Stimulated activated CD4-positive, alpha-beta T cell treated with anti-CD3 and anti-CD28 coated beads, Interleukin-1b, Interleukin-23, amount 100 ng/mL, for 48 hours (primary cell): ENCODE measurements at places on chromosomes 6 and 20.

DNA sequence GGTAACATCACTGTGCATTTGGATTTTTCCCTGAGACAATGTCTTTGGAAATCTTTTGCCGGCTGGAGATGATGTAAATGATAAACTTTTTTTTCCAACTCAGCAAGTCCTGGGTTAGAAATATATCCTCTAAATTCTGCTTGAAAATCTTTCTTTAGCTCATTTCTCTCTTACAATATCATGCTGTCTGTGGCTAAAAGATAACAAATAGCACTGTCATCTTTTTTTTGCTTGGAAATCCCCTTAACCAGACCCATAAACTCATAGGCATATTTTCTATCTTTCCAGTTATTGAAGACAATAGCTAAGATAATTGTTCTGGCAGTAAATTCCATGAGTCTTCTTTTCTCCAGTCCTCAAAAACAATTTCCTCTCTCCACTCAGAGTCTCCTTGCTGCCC is 481.5 kb downstream of the NKAIN2 start:
- no peak for DNase-seq

- DNase-seq, result no peak
Observed at GRCh38 chr20:63877755-63878470, 12.8 kb downstream of the TPD52L2 start.

GRCh38 chr20:58028123-58028522 is 200.3 kb downstream of the ANKRD60 start:
- no peak for DNase-seq

DNA sequence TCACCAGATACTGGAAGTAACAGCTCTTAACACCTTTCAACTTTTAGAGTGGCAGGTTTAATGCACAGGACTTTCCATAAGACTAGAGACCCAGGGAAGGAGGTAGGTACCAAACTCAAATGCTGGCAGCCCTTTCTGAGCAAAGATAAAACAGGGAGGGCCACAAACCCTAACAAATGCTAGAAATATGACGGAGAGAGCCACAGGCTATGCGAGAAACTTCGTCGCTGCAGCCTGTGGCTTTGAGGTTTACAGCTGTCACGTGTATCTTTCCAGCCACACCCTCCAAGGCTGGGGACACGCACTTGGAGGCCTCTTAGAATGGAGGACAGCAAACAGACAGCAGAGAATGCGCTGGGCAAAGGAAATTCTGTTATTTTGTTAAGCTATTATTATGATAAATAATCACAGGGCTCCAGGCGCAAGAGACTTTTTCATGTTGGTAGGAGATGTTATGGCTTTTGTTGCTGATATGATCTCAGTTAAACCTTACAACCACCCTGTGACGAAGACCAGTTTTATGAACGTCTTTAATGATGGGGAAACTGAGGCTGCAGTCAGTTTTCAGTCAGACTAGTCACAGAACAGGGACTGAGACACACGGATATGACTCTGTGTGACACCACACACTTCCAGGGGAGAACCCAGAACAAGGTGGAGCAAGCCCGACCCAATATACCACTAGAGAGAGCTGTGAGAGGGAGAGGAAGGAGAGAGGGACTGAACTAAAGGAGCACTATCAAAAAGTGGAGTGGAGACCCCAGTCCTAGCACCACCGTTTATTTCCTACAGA is 2.0 kb downstream of the TRAM2 start:
- peak; percentile 63 for DNase-seq

DNA sequence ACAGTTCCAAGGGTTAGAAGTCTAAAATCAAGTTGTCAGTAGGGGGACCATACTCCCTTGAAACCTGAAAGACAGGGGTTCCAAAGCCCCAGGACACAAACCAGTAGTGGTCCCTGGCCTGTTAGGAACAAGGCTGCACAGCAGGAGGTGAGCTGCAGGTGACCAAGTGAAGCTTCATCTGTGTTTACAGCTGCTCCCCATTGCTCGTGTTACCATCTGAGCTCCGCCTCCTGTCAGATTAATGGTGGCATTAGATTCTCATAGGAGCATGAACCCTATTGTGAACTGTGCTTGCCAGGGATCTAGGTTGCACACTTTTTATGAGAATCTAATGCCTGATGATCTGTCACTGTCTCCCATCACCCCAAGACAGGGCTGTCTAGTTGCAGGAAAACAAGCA is 25.3 kb upstream of the SIM1 start:
- no peak for DNase-seq

DNA sequence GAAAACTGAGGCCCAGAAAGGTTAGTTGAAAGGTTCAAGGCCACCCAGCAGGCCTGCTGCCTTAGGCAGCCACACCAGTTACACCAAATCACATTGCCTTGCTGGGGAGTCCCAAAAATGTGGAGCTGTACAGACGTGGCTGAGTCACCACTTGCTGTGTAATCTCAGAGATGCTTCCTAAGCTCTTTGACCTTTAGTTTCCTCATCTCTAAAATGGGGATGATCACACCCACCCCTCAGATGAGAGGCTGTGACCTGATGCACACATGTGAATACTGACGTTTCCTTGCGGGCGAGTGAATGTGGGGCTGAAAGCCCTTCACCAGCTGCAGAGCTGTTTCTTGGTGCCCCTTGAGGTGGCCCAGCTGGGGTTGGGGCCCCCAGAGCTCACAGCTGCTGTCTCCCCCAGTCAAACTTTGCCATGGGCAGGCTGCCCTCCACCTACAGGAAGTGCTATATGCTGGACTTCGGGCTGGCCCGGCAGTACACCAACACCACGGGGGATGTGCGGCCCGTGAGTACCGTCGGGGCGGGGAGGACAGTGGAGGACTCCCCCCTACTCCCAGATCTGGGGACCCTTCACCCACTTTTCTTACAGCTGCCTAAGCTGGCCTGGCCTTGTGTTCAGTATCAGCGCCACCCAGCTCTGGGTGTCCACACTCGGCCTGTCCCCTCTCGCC is 11.0 kb downstream of the TTBK1 start:
- peak; percentile 41 for DNase-seq

DNA sequence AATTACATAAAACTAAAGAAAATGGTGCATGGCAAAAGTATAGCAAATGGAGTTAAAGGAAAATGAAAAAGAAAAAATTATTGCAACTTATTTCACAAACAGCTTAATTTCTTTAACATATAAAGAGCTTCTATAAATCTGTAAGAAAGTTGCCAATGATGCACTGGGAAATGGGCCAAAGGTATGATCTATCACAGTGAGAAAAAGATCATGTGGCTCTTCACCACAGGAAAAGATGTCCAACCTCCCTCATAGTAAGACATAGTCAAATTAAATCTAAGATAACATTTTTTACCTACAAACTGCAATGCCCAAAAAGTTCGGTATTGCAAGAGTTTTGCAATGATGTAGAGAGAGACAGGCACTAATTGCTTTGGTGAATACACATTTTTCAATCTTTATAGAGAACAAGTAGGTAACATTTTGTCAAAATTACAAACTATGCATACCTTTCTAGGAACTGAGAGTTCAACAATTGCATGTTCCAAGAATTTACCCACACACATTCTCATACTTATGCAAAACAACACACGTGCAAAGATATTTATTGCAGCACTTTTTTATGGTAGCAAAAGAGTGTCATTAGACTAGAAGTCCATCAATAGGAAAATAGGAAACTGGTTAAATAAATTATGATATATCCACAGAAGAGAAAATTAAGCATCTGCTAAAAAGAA is 372.6 kb downstream of the QKI start:
- DNase-seq, result no peak

DNA sequence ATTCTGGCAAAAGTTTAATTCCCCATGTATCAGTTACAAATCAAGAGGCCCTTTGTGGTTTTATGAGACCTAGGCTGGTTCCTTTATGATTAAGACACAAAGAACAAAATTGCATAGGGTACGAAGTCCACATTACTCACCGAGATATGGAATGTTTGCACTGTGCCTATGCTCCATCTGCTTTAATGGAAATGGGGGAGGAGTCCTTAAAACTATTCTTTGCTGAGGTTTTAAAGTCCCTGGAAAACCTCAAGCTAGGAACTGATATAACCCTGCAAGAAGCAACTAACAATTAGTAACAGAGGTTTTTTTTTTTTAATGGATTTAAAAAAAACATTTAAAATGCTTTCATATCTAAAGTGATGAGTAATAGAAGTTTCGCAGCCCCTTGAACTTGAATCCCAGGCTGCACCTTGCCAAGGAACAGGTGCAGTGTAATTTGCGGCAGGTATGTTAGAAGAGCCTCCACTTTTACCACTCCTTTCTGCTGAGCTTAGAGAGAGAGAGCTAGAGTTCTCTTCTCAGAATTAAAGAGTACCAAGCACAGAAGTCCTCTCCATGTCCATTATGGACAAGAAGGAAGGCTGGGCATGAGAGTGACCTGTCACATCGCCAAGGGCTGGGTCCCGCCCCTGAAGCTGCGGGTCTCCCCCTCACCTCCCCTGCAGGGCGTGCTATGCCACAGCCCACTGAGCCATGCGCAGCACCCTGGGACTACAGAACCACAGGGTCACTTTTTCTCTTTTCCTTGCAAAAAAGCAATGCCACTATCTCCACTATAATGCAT is 2.3 kb downstream of the SERPINB1 start:
- DNase-seq, result no peak

DNA sequence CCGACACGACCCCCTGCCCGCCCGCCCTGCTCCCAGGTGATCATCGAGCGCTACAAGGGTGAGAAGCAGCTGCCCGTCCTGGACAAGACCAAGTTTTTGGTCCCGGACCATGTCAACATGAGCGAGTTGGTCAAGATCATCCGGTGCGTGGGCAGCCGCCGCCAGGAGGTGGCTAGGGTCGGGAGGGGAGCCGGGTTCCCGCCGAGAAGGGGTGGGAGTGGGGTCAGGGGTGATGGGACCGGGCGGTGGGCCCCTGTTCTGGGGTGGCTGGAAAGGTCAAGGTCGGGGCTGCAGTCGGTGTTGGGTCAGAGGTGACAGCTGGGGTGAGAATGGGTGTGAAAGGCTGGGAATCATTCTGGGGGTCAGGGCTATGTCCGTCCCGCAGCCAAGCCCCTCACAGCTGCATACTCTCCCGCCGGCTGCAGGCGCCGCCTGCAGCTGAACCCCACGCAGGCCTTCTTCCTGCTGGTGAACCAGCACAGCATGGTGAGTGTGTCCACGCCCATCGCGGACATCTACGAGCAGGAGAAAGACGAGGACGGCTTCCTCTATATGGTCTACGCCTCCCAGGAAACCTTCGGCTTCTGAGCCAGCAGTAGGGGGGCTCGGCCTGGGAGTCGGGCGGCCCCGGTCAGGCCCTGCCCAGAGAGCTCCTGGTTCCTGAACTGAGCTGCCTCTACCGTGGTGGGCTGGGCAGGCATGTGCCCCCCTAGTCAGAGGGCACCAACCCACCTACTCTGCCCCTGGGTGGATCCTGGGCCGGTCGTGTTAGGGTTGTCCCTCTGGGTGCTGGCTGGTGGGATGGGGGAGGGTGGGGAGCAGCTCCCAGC is 1.0 kb downstream of the MAP1LC3A start:
- DNase-seq, result no peak

GRCh38 chr20:10447028-10447427 is 11.9 kb downstream of the SLX4IP start:
- DNase-seq, result peak; percentile 60

GRCh38 chr6:2140438-2141128 is 104.8 kb downstream of the GMDS start:
- no peak for DNase-seq

DNA sequence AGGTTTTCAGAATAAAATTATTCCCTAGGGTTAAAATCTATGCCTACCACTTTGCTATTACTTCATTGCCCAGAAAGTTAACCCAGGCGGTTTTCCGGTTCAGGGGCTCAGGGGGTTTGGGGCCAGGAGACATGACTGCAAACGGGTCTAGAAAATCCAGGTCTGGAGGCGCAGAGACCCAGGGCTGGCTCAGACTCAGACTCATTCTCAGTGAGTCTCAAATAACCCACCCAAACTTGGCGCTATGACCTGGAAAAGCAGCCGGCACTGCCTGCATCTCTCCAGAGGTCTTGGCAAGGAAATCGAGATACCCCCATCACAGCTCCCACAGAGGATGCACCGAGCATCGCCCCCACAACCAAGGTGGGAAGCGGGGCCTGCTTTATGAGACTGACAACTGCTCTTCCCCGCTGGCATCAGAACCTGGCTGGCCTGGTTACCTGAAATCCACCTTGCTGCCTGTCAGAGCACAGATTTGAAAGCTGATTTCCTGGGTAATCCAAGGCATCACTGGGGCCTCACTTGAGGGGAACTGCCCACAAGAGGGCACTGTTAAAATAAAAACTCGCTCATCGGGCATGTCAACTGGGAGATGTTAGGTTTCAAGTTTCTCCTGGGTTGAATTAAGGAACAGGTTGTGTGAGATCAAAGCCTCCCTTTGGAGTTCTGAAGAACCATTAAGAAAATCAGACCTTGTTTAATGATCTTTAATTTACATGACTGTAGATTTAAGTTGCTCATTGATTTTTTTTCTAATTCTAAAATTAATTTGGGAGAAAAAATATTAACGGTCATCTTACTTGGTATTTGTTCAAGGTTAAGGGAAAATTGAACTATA is 55.1 kb downstream of the KIF16B start:
- peak; percentile 8 for DNase-seq
